ENCODE measurements at places on chromosomes 1 and 21.

GRCh38 chr1:164183854-164184635 is 374.9 kb upstream of the PBX1 start:
- no peak for DNase-seq

DNA sequence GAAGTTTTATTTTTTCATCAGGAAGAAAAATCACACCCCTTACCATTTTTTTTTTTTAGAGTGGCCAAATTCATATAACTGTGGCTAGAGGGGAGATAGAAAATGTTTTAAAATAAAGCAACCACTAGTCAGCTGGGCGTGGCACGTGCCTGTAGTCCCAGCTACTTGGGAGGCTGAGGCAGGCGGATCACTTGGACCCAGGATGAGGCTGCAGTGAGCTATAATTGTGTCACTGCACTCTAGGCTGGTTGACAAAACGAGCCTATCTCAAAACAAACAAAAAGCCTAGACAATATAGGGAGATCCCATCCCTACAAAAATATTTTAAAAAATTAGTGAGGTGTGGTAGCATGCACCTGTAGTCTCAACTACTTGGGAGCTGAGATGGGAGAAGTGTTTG is 14.8 kb upstream of the BECN2 start:
- no peak for DNase-seq

DNA sequence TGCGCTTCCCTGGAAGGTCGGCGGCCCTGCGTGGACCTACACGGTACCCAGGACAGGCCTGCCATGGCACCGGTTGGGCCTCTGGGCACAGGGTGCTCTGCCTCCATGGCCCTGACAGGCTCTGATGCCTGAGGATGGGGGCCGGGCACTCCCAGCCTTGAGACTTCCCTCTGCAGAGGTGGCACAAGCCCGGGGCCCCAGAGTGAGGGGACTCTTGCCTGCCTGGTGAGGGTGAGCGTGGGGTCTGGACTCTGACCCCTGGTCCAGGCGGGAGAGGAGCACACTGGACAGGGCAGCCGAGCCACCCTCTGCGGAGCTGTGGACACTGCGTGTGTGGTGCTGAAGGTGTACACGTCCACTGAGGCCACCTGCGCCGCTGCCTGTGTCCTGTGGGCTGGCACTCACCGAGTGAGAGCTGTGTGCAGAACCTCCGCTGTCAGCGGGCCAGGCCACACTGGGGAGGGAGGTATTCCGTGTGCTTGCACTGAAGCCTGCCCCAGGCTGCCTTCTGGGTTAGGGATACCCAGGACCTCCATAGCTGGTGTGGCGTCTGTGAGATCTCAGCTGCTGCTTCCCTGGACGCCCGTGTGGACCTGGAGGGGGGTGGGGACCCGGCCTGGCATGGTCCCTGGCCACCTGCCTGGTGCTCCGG is 10.4 kb downstream of the SKI start:
- no peak for DNase-seq

GRCh38 chr1:246139745-246140182 is 367.3 kb downstream of the SMYD3 start:
- DNase-seq, result no peak

GRCh38 chr1:232142403-232143314 is 487.3 kb downstream of the SIPA1L2 start:
- no peak for DNase-seq

- DNase-seq, result no peak
Observed at GRCh38 chr21:45364468-45365185, 40.3 kb upstream of the COL18A1 start.

- DNase-seq, result no peak
Observed at GRCh38 chr21:26969971-26970725, 3.3 kb upstream of the ADAMTS5 start.

DNA sequence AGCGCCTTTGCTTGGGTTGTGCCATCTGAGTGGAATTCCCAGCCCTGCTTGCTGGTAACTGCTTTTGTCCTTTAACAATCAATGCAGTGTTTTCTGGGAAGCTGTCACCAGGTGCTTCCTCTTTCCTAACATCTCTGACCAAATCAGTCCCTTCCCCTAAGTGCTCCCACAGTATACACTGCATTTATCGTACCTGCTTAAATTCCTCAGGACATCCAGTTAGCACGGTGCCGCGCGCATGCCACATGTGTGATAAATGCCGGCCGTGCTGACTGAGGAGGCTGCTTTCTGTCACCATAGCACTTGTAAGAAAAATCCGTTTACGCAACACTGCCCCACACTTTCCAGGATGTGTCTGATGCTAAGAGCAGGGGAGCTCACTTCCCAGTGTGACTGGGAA is 115.4 kb downstream of the BCAR3 start:
- DNase-seq, result no peak

DNA sequence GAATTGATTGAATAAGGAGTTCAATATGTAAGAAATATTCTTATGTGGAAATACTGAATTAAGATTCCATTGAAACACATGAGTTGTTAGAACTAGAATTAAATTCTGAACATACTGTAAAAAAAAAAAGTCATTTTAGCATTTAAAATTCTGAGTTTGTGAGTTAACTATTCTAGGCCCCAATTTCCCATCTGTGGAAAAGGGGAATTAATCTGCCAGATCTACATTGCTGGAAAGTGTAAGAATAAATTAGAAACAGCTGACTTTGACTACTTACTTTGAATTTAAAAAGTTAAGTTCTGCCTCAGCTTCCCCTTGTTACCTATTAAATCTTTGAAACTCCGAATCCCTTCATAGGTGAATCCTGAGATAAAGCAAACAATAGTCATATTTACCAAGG is 103.0 kb downstream of the SNX7 start:
- no peak for DNase-seq

DNA sequence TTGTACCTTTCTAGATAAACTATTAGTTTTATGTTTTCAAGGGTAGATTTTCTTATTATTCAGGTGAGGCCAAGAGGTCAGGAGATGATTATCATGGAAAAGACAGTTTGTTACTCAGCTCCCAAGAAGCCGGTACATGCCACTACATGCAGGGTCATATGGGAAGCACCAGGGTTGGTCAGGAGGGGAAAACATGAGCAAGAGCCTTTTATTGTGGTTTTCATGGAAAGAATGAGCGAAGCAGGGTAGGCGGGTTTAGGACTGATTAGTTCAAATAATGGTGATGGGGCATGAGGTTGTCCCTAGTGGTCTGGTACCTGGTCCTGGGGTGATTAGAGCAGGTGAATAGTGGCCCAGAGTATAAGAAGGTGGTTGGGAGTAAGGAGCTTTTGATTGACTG is 189.9 kb downstream of the APP start:
- DNase-seq, result no peak

DNA sequence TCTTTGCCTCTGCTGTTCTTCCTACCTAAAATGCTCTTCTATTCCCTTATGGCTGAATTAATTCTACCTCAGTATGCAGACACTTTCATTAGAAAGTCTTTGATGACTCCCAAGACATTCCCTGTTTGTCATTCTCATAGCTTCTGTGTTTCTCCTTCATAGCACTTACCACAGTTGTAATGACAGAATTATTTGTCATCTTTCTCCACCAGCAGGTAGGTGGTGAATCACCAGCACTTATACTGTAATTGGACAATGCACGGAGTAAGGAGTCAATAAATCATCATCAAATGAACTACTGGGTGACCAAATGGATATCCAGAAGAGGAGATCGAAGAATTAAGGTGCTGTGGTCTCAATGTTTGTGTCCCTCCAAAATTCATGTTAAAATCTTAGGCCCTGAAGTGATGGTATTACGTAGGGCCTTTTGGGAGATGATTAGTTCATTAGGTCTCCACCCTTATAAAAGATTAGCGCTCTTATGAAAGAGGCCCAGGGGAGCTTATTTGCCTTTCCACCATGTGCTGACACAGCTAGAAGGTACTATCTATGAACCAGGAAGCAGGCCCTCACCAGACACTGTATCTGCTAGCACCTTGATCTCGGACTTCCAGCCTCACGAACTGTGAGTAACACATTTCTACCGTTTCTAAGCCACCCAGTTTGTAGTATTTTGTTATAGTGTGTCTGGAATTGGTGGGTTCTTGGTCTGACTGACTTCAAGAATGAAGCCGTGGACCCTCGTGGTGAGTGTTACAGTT is 2.4 kb upstream of the CCT8 start:
- DNase-seq, result no peak

- no peak for DNase-seq
Observed at GRCh38 chr21:27108701-27109100, 141.8 kb upstream of the ADAMTS5 start.

GRCh38 chr1:12053752-12054548 is 9.2 kb upstream of the TNFRSF8 start:
- no peak for DNase-seq

DNA sequence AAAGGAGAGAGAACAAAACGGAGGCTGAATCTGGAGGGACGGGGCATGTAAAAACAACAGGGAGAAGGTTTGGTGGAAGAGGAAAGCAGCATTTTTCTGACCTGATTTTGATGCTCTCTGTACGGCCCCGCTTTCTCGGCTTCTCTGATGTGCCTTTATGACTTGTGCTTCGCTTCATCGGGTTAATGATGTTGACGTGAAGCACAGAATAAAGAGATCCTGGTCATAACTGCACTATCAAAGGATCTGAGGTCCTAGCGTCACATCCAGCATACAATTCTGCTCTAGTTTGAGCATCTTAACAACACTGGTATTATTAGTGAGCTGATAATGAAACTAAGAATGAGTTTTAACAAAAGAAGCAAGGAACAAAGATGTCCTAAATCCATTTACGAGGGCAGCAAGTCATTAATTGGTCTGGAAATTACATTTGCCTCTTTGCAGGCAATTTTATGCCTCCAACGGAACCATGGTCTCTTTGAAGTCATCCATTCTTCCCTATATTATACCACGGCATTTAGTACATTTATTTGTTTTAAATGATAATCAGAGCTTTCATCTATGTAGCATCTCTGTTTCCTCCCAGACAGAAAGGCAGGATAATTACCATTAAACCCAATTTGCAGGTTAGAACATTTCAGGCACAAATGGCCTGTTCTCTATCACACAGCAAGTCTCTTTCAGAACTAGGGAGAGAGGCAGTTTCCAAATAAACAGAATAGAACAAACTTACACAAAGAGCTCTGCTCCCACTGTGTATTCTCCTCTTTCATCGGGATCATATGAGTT is 45.3 kb upstream of the B3GALNT2 start:
- DNase-seq, result no peak

DNA sequence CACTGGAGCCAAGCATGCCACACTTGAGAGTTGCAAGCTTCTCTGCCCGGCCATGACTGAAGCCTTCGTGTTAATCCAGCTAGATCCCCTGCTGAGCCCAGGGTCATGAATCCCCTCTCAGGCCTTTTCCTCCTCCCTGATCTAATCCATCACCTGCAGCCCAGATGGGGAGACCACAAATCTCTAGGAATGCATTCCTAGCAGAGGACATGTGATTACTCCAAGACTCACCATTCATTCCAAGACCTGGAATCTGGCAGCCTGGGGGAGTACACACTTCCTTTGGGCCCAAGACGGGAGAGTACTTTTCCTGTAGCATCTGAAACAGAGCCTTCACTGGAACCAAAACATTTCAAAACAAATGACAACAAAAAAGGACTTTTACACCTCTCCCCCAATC is 269.3 kb upstream of the NFIA start:
- peak; percentile 74 for DNase-seq

GRCh38 chr1:203114202-203114601 is 13.3 kb upstream of the ADORA1 start:
- DNase-seq, result no peak

GRCh38 chr1:166933633-166934032 is 41.7 kb downstream of the ILDR2 start:
- DNase-seq, result no peak

DNA sequence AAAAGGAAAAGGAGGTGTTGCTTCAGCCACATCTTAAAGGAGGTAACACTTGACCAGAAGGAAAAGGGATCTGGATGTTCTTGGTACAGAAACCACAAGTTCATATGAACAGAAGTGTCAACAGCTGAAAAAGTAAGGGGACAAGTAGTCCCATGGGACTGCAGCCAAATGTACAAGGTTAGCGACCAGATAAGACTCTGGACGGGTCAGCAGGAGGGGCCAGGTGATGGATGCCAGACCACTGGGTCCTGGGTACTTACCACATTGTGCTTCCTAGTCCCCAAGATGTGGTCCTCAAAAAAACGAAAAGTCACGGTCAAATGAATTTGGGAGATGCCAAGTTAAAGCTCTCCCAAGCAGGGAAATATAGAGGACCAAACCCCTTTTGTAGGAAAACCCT is 16.6 kb upstream of the BMP8A start:
- no peak for DNase-seq

GRCh38 chr1:59340411-59341307 is 43.8 kb downstream of the FGGY start:
- no peak for DNase-seq

DNA sequence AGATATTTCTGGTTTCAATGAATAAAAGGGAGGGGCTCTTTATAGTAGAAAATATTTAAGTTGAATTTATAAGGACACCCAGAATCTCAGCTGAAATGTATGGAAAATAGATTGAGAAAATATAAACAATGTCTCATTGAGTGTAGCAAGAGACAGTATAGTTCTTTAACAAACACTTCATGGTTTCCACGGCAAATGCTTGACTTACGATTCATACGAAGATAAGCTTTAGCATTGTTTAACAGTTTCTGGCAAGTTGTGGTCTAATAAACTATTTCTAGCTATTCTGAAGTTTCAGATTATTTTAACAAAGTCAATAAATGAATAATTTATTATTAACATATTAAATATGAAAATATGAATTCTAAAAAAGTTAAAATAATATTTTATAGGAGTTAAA is 1419.4 kb downstream of the KCNT2 start:
- no peak for DNase-seq

- no peak for DNase-seq
Observed at GRCh38 chr1:89620664-89621063, 12.3 kb upstream of the LRRC8C start.

DNA sequence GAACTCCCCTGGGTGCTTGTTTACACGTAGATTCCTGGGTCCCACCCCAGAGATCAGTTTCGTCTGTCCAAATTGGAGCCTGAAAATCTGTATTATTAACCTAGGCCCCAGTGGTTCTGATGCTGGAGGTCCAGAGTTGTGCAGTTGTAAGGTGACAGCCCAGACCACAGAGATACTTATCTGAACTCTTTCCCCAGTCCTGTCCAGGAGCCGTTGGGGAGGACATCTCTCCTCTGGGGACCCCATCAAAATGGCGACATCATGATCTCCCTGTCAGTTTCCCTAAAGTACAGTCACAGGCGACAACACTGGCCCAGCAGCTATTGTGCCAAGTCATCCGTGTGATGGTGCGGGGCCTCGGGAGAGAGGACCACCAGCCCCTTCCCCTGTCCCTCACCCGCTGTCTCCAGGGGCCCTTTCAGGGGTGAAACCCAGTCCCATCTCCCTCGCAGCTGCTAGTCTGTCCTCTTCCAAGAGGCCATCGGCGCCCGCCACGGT is 749 bp upstream of the EFHD2 start:
- no peak for DNase-seq

DNA sequence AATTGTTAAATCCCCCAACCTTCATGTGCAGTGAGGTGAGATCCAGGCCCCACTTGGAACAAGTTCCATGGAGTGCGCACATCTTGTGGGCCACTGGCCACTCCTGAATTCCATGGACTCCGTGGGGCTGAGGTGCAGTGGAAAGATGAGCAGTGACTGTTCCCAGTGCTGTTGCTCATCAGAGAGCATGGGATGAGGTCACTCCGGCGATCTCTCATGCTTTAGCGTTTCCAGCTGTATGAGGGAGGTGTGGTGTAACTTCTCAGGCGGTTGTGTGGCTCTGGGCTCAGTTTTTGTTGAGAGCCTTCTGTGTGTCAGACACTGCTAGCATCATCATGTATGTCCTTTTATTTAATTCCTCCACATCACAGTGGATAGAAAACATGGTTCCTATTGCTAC is 96.2 kb downstream of the GALNT2 start:
- peak; percentile 55 for DNase-seq

GRCh38 chr1:10694274-10694632 is 102.2 kb downstream of the CASZ1 start:
- DNase-seq, result no peak
